Mesothelial cell of epicardium (in vitro differentiated cells): ENCODE measurements at places on chromosomes 4 and X. TPM values are rescaled to one million over a fixed set of nuclear protein-coding genes. Genes with fewer than 3 reads are reported as not detected.

- peaks cover 24% of the 10 kb centered on the region for H3K4me1 ChIP-seq
- no peaks in the 10 kb centered on the region for H3K27me3 ChIP-seq
- no peak overlapping the region for H3K4me3 ChIP-seq
Observed at GRCh38 chrX:68999931-69000330, 165.3 kb downstream of the PJA1 start.

DNA sequence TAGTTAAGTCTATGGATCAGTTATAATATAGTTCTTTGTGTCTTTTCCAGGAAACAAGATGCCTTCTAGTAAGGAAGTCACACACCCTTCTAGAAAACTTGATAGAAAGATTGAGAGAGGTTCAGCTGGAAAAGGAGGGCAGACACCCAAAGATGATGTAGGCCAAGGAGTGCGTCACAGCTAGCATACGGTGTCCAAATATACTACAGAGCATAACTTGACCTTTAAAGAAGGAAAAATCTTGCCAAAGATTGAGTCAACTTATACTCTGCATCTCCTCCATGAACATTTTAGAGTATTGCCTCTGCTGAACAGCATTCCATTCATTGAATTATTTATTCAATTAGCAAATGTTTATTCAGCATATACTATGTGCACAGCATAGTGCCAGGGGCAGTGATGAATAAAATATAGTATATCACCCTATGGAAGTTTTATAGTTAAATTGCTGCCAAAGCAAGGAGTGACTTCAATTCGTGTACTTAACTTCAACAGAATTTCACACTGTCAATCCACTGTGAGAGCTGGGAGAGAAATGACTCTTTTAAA lies 51.9 kb upstream of the SLC6A14 start:
- no peak overlapping the region for H3K4me3 ChIP-seq
- no peak overlapping the region for H3K27ac ChIP-seq
- H3K27me3 ChIP-seq: no peaks in the 10 kb centered on the region
- peaks cover 17% of the 10 kb centered on the region for H3K4me1 ChIP-seq

DNA sequence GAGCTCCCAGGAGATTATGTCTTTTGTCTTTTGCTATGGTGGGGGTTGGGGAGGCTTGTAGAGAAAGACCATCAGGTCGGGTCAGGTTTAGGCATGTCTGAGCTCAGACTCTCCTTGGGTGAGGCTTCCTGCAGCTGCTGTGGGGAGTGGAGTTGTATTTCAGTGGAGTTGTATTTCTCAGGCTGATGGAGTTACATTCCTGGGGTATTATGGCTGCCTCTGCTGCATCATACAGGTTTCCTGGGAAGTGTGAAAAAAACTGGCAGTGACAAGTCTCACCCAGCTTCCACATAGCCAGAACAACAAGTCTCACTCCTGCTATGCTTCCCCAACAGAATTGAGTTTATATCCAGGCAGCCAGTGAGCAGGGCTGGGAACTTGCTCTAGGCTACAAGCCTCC lies 119.3 kb downstream of the VSIG4 start:
- H3K4me3 ChIP-seq: no peak overlapping the region
- peaks cover 5% of the 10 kb centered on the region for H3K4me1 ChIP-seq
- no peak overlapping the region for H3K27ac ChIP-seq
- no peak for DNase-seq

POLN gene
- 3.7 to 5.8 TPM (median 4.5 TPM) in 3 replicates for total RNA-seq

DNA sequence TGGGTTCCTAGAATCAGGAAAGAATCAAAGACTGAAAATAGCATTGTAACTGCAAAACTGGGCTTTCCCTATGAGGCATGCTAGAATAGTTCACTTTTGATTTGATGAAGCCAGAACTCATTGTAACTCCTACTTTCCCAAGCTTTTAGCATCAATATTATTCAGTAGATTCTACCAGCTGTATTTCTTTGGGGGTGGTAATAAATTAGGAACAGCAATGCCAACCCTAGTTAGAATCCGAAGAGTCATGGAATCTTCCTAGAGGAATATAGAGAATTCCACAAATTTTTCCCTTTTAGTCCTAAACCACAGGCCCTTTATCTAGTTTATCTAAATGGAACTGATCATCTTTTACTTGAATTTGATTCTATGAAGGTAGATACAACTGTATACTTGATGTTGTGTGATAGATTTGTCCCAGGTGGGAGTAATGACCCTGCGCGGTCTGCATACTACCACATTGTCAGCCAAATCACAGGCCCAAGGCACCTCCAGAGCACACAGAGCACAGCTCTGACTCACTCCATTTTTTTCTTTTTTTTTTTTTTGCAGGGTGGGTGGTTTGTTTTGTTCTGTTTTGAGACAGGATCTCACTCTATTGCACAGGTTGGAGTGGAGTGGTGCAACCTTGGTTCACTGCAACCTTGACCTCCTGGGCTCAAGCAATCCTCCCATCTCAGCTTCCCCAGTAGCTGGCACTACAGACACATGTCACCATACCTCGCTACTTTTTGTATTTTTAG lies 66.6 kb downstream of the EDNRA start:
- peaks cover 20% of the 10 kb centered on the region for H3K4me1 ChIP-seq
- H3K36me3 ChIP-seq: peaks cover 66% of the 10 kb centered on the region
- no peaks in the 10 kb centered on the region for H3K27me3 ChIP-seq
- no peak for DNase-seq
- peak overlapping the region; percentile 20 for H3K27ac ChIP-seq

DNA sequence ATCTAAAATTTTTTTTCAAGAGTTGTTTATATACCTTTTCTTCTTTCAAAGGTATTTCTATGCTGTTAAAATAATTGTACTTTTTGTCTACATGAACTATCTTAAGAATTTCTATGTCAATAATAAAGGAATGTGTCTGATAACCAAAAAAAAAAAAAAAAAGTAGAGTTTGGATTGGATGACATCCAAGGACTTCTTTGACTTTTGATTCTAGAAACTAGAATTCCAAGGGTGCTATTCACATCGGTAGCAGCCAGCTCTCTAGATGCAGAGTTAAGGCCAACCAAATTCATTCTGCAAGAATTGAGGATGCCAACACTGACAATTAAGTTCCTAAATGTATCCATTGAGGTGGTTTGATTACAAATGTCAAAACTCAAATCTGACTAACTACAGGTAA lies 42.0 kb upstream of the PRKG2 start:
- DNase-seq: no peak
- H3K27ac ChIP-seq: no peak overlapping the region
- peaks cover 16% of the 10 kb centered on the region for H3K27me3 ChIP-seq

MAGEC3 gene
- 0.16 to 0.38 TPM (median 0.18 TPM) in 3 replicates for total RNA-seq

- H3K27me3 ChIP-seq: no peaks in the 10 kb centered on the region
- no peak for DNase-seq
- no peaks in the 10 kb centered on the region for H3K36me3 ChIP-seq
- no peaks in the 10 kb centered on the region for H3K4me1 ChIP-seq
Observed at GRCh38 chr4:72338060-72338459, 231.0 kb downstream of the ADAMTS3 start.

DNA sequence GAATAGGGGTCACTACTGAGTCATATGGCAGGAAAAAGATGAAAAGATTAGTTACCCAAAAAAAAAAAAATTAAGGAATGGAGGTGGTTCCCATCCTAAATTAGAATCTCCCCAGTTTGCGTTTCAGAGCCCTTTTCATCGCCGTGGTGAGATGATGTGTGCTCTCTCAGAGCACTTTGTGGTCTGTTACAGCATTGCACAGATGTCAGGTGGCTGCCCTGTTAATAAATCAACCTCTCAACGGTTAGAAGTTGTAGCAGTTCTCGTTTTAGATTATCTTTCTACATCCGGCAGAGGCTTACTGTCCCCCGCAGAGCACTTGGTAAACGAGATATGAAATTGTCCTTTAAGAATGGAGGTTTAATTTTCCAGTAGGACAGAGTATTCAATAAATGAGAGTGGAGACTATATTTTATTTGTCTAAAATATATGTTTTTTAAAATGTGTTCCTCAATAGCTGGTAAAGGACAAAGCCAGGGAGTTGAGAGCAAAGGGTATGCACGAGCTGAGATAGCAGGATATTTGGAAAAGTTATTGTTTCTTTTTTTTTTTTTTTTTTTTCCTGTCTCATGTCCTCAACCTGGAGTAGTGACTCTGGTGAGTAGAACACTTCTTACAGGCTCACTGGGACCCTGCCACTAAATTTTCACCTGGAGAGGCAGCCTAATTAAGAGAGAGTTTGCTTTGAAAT lies 26.9 kb downstream of the AFF1 start:
- peaks cover 30% of the 10 kb centered on the region for H3K4me1 ChIP-seq
- H3K27ac ChIP-seq: no peak overlapping the region
- DNase-seq: no peak
- no peaks in the 10 kb centered on the region for H3K27me3 ChIP-seq
- peaks cover 2% of the 10 kb centered on the region for H3K36me3 ChIP-seq

- no peaks in the 10 kb centered on the region for H3K36me3 ChIP-seq
- no peak overlapping the region for H3K27ac ChIP-seq
- H3K4me3 ChIP-seq: no peak overlapping the region
- H3K27me3 ChIP-seq: no peaks in the 10 kb centered on the region
Observed at GRCh38 chr4:4491396-4491893, 50.4 kb downstream of the STX18 start.

DNA sequence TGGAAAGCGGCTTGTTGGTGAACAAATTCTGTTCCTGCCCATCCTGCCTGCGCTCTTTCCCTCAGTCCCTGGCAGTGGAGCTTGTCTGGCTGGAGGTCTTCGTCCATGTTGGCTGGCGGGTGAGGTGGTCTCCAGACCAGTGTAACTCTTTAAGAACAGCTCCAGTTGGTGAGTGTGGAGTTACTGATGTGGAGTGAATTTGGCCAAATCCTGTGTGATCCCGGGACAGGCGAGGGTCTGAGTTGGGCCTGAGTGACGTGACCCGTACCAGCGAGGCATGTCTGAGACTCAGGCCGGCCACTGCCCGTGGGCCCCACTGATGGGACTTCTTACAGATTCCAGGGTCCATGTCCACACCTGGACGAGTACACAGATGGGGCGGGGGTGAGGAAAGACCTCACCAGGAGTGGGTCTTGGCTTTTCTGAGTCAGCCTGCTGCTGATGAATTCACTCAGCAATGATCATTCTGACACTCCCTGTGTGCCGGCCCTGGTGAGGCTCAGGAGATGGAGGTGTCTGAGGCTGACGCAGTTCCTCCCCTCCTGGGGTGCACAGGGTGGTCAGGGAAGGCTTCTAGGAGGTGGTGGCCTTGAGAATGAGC lies 45.5 kb downstream of the PSAPL1 start:
- peak; percentile 32 for DNase-seq
- no peaks in the 10 kb centered on the region for H3K36me3 ChIP-seq
- peaks cover 6% of the 10 kb centered on the region for H3K27me3 ChIP-seq
- H3K4me1 ChIP-seq: peaks cover 10% of the 10 kb centered on the region
- no peak overlapping the region for H3K4me3 ChIP-seq
- H3K27ac ChIP-seq: no peak overlapping the region

DNA sequence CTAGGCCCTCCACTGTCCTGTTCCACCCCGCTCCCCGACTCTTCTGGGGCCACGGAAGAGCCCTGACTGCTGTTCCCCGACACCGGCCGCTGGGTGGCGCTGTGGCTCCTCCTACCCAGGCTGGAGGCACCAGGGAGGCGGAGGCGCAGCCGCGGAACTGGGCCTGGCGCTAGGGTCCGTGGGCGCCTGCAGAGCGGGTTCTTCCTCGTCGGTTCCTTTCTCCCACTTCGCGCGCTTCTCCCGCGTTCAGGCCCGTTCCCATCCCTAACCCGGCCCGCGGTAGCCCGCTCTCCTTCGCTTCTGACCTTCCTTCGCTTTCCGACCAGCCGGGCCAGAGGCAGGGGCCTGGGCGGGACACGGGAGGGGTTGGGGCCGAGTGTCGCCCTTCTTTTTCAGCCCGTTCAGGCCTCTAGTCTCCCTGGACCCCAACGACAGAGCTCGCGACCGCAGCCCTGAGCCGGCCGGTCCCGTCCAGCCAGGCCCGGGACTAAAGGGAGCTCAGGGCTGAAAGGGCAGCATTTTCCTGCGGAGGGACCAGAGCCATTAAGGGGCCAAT lies 34.3 kb downstream of the NALF2 start:
- H3K27ac ChIP-seq: no peak overlapping the region
- peak; percentile 86 for DNase-seq
- no peaks in the 10 kb centered on the region for H3K36me3 ChIP-seq
- peak overlapping the region; percentile 74 for H3K4me3 ChIP-seq
- H3K27me3 ChIP-seq: peaks cover 10% of the 10 kb centered on the region

- peaks cover 11% of the 10 kb centered on the region for H3K4me1 ChIP-seq
- H3K27me3 ChIP-seq: no peaks in the 10 kb centered on the region
- no peak overlapping the region for H3K27ac ChIP-seq
- no peak for DNase-seq
- H3K4me3 ChIP-seq: no peak overlapping the region
- H3K36me3 ChIP-seq: peaks cover 30% of the 10 kb centered on the region
Observed at GRCh38 chr4:8391071-8391470, 49.5 kb downstream of the ACOX3 start.

DNA sequence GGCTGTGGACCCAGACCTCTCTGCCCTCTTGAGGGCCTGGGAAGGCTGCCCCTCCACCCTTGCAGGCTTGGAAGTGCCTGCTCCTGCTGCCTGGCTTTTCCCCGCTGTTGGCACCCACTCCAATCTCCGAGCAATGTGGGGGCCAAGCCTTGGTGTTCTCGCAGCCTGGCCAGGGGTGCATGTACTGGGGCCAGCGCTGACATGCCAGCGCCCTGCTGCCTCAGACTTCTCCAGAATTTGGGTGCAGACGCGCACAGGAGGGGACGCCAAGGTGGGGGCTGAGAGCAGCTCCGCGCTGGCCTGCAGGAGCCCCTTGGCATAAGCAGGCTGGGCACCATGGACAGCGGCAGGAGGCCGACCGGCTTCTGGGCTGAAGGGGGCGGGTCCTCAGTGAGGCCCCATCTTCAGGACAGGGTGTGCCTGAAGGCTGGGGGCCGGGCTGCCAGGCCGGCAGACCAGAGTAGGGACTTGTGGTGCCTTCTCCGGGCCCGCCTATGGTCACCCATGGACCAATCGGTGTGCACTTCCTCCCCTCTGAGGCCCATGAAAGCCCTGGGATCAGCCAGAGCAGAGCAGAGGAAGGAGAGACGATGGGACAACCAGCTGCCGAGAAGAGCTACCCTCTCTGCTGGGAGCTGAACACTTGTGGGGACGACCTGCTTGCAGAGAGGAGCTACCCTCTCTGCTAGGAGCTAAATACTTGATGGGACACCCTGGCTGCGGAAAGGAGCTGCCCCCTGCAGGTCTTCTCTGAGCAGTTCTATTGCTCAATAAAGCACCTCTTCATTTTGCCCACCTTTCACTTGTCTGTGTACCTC lies 118.3 kb downstream of the DNAAF6 start:
- H3K27ac ChIP-seq: no peak overlapping the region
- no peak overlapping the region for H3K4me3 ChIP-seq
- H3K4me1 ChIP-seq: peaks cover 2% of the 10 kb centered on the region
- DNase-seq: peak; percentile 76
- H3K36me3 ChIP-seq: no peaks in the 10 kb centered on the region

DNA sequence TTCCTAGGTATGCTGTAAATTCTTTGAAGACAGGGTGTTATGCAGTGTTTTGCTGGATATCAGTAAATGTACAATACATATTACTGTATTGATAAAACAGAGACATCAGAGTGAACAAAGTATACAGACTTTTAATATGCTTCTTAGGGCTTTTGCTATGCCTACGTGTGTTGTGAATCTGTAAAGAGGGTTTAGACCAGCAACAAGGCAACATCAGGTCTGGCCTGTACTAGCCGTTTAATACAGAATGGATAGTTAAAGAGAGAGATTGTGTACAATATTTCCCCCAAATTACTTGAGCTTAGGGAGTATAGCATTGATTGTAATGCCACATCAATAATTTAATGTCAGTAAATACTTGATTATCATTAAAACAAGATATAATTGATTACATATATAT lies 75.2 kb downstream of the PAQR3 start:
- no peaks in the 10 kb centered on the region for H3K27me3 ChIP-seq
